ENCODE measurements at places on chromosomes 1 and 21.

DNA sequence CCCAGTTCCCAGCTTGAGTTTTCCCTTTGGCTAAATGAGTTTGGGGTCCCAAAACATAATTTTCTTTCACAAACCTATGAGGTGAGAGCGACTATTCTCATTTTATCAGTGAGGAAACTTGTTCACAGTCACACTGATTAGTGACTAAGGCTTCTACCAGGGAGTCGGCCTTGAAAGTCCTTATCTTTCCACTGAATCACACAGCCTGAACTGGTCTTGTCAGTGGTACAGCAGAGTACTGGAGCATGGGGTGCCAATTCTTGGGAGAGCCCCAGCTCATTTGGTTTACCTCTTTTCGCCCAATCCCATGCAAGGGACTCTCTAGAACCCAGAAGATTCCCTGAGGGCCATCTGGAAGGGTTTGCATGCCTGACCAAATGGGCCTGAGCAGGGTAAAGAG, 16.9 kb downstream of the HSD3B2 start:
- DNase-seq = no peak

- DNase-seq = no peak
These were observed 248.8 kb upstream of the USP24 start for GRCh38 chr1:55463814-55464475.

- DNase-seq = peak; percentile 18
These were observed 19.5 kb upstream of the RNF19B start for GRCh38 chr1:32984090-32984454.

DNA sequence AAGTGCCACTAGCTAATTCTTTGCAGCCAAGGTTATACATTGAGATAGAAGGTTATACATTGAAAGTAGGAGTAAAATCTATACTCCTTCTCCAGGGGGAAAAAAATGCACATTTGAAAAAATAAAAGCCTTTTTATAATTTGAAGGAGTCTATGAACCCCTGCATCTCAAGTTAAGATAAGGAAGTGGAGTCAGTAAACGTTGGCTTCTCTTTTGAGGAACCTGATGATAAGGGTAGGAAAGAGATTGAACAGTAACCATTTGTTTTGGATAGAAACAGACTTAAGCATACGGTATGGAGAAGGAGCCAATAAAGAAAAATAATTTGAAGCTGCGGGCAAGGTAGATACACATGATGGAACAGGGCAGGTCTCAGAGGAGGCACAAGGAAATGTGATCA, 64.1 kb downstream of the RPAP2 start:
- no peak for DNase-seq

DNA sequence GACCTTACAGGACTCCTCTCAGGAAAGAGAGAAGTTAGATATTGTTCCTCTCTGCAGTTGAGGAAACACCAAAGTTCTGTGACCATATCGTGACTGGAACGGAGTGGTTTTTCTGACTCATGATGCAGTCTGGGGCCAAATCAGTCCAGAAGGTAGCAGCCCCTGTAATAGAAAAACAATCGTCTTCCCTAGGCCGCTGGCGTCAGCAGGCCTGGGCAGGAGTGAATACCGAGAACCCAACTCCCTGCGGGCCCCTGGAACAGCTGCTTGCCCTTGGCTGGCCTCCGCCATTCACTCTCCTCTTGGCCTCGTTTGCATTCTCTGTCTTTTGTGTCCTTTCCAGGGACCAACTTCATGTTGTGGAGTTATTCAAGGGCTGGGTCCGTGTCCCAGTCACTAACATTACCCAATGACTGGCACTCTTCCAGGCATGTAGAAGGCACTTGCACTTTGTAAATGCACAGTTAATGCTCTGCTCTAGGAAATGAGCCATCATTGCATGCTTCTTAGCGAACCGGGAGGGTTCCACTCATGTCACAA, 10.9 kb upstream of the CD101 start:
- no peak for DNase-seq

DNA sequence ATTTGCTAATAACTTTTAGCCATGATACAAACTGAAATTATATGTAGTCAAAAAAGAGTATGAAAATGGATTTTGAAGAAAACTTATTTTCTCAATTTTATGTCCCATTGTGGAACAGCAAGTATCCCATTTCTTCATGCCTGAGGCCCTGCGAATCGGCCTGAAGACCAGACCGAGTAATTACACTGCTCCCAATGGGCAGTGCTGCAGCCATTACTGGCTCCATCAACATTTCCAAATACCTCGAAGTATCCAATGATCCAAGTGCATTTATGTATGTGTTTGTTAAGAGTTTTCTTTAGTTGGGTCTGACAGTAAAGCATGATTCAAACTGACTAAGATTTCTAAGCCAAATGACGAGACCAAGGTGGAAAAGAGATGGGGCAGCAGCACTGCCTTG, 44.4 kb downstream of the HSF2BP start:
- DNase-seq = no peak

DNA sequence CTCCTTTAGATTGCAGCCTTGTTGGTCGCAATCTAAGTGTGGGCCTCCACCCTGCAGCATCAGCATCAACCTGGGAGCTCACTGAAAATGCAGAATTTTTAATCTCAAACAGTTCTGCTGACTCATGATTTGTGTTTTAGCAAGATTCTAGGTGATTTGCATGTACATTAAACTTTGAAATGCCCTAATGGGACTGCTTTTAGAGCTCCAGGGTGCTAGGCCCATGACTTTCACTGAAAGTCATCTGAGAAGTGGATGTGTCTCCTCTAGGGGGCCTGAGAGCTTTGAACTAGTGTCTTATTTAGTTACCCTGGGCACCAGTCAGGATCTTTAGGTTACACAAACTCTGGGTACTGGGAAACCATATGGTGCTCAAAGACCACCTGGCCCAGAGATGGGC, 9.0 kb downstream of the TRIM67 start:
- DNase-seq = no peak

GRCh38 chr1:47439017-47439818, 1.4 kb downstream of the FOXD2 start:
- DNase-seq = peak; percentile 52

- DNase-seq = no peak
These were observed 41.4 kb upstream of the HMGN1 start for GRCh38 chr21:39390212-39390765.

GRCh38 chr1:25123551-25123950, 108.8 kb downstream of the SYF2 start:
- DNase-seq = no peak

DNA sequence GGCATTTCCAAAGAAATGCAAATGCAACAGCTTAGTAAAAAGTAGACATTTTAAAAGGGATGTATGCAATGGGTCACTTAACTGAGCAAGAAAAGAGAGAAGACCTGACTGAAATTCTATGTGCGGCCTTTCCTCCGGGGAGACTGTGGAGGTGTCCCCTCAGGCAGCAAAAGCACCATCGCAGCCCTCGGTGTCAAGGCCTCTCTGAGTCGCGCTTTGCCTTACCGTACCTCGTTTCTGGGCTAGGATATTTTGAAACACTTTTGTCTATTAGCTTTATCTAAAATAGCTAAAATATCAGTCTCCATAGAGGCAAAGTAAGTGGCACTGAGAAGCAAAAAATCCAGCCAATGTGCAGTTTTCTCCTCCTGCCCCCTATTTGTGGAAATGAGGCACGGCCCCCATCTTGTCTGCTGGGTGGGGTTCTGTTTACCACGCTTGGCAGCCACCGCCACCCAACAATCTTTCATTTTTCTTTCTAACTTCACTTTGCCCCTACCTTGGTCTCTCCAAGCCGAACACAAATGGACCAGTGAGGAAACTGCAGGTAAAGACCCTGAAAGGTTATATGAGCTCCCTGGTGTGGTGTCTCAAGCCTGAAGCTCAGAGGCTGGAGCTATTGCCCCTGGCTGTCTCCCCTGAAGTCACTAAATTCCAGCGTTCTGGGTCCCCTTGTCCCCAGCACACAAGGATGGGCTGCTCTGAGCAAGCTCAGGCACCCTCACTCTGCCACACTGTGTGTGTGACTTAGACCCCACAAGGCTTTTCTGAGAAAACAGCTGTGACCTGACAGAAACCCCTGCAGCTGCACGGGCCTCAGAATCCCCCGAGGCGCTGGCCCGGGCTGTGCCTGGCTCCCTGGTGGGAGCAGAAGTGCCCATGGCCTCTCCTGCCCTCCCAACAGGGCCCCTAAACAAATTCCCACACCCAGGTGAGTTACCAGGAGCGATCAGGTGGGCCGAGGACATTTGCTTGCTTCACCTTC, 1.6 kb downstream of the CD247 start:
- DNase-seq = no peak

DNA sequence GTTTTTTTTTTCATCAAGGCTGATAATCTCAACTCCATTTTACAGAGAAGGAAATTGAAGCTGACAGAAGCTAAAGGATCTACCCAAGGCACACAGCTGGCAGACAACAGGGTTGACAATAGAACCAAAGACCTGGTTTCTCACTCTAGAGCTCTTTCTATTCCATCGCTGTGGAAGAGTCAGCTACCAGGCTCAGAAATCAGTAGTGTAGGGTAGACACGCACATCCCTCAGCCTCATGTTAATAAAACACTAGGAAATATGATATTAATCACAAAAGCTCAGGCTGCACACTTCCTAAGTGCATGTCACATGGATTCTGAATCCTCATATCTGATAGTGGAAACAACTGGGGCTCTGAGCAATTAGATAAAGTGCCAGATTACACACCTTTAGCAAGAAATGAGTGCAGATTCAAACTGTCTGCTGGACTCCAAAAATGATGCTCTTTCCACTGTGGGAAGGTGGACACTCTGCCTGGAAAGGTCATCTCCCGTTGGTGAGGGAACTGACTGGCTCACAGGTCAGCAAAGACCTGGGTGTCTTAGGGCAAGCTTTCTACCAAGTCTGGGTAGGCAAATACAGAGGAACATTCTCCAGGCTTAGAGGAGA, 139.1 kb downstream of the TGFBR3 start:
- DNase-seq = no peak

GRCh38 chr1:205528887-205529825, 24.7 kb downstream of the CDK18 start:
- DNase-seq = peak; percentile 89

- DNase-seq = no peak
These were observed 67.4 kb upstream of the HP1BP3 start for GRCh38 chr1:20854529-20854928.

DNA sequence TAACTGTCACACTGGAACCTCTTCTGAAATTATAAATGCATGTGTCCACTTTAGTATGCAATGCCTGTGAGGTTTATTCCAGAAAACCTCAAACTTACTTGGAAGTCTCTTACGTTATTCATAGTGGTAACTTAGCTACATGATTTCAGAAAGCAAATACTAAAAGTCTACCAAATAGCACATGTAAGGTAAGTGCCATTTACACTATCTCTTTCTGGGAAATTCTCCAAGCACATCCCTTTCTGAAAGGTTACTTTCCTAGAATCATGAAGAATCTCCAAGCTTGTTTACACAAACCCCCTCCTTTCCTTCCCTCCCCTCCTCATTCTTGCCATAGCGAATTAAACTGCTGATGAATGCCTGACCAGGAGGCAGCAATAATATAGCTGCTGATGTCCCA, 42.5 kb downstream of the RAB3GAP2 start:
- no peak for DNase-seq

GRCh38 chr1:84940481-84940880, 47.5 kb upstream of the LPAR3 start:
- DNase-seq = no peak

DNA sequence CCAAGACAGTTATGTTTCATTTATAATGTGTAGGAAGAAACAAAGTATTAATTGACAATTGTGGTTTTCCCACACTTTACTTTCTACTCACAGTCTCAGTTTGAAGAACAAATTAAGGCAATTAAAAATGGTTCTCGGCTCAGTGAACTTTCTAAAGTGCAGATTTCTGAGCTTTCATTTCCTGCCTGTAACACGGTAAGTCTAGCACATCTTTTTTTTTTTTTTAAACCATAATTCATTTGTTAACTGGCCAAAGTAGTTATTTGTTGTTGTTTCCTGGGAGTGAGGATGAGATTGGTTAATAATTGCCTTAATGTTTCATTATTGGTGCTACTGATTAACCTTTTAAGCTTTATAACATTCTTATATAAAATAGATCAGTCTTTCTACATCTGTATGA, 75.1 kb downstream of the VPS26C start:
- no peak for DNase-seq

DNA sequence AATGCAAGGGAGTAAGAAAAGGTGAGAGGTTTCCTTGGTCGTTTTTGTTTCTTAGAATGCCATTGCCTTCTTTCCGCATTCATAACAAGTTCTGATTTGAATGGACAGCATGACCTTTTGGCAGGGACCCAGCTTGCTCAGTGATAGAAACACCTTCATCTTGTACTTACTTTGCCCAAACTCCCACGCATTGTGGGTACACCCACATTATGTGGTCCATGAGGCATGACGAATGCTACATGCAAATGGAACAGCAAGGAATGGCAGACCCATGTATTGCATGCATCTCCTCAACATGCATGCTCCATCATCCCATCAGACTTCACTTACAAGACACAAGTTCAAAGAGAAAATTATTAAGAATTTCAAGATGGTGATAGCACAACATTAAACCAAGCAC, 102.8 kb downstream of the CDC7 start:
- DNase-seq = no peak

- peak; percentile 70 for DNase-seq
These were observed 19.1 kb upstream of the NTMT2 start for GRCh38 chr1:170126696-170127095.

GRCh38 chr1:163093169-163093568, 24.0 kb downstream of the RGS4 start:
- DNase-seq = no peak

DNA sequence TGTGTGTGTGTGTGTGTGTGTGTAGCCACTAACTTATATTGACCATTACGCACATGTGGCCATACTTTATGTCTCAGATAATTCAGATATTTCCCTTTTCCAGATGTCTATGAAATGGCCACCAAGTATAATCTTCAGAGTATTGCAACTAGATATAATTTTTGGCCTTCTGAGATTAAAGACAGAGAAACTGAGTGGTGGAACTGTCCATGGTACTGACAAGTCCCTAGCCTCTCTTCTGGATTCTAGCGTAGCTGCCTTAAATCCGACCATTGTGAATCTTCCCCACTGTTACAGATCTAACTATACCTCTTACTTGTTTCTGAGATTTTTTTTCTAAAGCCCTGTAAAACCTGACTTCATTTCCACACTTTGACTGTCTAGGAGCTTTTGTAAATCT, 100.0 kb upstream of the SERTAD4 start:
- no peak for DNase-seq

- peak; percentile 93 for DNase-seq
These were observed 23.2 kb downstream of the NUAK2 start for GRCh38 chr1:205298191-205298994.

DNA sequence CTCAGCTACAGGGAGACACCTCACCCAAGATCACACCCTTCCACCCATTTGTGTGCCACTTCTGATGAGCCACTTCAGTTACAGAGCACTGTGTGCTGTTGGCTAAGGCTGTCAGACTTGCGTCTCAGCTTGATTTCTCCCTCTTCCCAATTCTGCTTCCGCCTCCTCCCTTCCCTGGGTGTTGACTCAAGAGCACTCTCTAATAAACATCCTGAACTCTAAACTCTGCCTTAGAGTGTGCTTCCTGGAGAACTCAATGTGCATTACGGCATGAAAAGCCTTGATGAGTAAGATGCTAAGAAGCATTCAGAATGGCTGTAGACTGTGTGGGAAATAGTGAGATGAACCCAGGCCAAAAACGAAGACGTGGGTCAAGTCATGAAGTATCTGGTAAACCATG, 54.9 kb upstream of the S1PR1 start:
- no peak for DNase-seq
